Lung (tissue), 17 donors: ENCODE measurements at places on chromosomes 7 and 10. TPM values are rescaled to one million over a fixed set of nuclear protein-coding genes. Genes with fewer than 3 reads are reported as not detected.

GRCh38 chr7:68748934-68749900, 849.1 kb upstream of the AUTS2 start:
- no peak overlapping the region for H3K4me3 ChIP-seq
- H3K27ac ChIP-seq, result no peak overlapping the region
- H3K36me3 ChIP-seq, result no peaks in the 10 kb centered on the region
- DNase-seq, result no peak

Gene CTAGE15
- total RNA-seq, result 5.9 TPM

DNA sequence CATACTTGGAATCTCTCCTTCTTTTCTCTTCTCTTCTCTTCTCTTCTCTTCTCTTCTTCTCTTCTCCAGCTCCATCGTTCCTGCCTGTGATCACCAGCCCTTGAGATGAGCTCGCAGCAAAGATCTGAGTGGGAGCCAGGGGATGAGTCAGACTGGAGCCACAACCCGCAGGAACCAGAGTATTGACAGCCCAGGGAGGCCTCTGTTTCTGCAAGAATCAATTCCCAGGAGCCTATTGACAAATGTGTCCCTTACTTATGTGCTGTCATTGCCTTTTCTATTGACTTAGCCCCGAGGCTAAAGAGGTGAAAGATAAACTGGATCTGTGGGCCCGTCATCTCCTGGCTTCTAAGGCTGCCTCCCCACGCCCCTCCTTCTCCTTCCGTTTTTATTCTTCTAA, 13.1 kb upstream of the HABP2 start:
- no peaks in the 10 kb centered on the region for H3K27me3 ChIP-seq
- no peaks in the 10 kb centered on the region for H3K36me3 ChIP-seq
- no peaks in the 10 kb centered on the region for H3K4me1 ChIP-seq
- no peak overlapping the region for H3K27ac ChIP-seq
- DNase-seq, result no peak

Gene FAM25G
- not detected for total RNA-seq

DNA sequence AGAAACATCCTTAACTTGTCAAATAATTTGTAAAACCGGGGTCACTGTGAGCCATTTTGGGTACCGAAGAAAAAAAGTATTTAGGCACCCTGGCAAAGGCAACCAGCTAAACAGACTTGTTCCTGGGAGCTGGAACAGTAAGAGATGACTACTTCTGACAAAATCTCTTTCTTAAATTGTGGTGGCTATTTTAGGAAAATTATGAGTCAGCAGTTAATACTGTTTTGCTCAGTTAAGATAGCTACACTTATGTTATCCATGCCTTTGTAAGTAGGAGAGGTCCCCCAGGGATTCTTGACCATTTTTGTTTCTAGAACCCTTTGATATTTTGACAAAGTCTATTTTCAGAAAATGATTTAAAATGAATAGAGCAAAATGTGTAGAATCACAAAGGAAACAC, 68.7 kb downstream of the TAX1BP1 start:
- peak overlapping the region; percentile 9 for H3K27ac ChIP-seq
- peaks cover 7% of the 10 kb centered on the region for H3K36me3 ChIP-seq
- H3K4me1 ChIP-seq, result no peaks in the 10 kb centered on the region
- no peaks in the 10 kb centered on the region for H3K27me3 ChIP-seq
- no peak overlapping the region for H3K4me3 ChIP-seq
- no peak for DNase-seq
